ENCODE measurements at places on chromosomes 5 and 9. TPM values are rescaled to one million over a fixed set of nuclear protein-coding genes. Genes with fewer than 3 reads are reported as not detected.

- DNase-seq, result no peak
Observed at GRCh38 chr9:109378316-109378715, 57.5 kb upstream of the EPB41L4B start.

DNA sequence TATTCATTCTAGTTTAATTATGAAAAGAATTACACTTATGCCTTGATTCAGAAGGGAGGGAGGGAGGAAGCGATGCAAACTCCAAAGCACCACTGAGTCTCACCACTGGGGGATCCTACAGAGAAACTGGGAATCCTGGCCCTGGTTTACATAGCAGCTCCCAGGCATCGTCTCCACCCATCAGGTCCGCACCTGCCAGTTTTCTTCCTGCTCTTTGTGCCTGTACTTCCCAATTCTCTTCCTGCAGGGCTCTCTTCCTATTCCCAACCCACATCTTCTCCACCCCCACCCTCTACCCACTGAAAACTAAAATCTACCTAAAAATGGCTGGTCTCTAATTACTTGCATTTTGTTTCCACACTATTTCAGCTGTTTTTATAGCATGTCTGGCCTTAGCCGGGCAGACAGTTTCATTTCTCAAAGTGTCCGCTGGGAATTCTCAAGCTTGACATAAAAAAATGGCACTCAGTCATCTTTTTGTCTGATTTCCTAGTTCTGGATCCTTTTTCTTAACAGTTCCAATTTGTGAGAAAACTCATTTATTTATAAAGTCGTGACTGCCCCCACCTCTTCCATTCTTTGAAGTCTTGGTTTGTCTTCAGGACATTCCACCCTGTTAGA lies 1.6 kb upstream of the TNIP1 start:
- no peak for DNase-seq

DNA sequence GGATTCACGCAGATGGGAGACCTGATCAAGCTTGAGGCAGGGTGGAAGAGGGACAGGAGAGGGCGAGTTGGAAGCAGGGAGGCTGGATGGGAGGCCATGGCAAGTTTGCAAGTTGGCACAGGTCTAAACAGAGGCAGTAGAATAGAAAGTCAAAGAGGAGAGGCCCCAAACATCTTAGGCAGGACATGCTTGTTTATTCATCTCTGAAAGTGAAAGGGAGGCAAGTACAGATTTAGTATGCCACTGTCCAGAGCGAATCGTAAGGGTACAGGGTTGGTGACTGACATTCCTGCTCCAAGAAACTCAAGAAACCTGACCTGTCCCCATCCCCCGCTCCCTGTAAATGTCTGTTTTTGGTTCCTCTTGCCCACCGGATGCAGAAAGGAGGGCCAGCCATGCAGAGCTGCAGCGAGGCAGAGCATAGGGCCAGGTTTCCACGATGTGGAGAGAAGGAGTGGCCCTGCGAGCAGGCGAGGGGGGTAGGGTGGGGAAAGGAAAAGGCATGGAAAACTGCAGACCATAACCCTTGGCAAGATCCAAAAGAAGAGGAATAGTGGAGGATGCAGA lies 96.2 kb upstream of the BOD1 start:
- DNase-seq, result no peak

DNA sequence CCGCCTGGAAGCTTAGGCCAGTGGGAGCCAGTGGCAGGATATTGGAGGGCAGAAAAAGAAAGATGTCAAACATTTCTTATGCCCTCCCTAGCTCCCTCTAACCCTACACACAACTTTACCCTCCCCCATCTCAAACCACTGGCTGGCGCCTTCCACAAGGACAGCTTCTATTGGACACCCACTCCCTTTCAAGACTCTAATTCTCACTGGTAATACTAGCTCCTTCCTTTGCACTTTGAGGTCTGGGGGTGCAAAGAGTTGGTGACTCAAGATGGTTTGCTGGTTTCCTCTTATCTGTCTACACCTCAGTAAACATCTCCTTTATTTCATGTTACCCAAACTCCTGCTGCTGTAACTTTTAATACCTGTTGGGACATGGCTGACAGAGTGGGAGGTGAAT lies 11.6 kb upstream of the ITGA1 start:
- DNase-seq, result no peak

DNA sequence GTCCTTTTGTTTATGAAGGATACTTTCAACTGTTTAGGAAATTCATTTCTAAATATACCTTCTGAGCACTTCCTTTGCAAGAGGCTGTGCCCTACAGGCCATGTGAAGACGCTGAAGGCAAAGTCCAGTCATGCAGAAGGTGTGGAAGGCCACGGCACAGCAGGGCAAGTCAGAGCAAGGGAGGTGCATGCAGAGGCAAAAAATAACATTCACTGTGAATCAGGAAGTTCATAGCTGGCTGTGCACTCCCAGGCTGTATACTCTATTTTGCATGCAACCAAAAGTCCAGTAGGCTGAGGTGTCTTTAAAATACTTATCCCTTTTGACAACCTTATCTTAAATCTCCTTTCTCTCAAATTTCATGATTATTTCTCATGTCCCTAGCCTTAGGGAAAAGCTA lies 50.3 kb downstream of the GNAQ start:
- DNase-seq, result peak; percentile 25

DNA sequence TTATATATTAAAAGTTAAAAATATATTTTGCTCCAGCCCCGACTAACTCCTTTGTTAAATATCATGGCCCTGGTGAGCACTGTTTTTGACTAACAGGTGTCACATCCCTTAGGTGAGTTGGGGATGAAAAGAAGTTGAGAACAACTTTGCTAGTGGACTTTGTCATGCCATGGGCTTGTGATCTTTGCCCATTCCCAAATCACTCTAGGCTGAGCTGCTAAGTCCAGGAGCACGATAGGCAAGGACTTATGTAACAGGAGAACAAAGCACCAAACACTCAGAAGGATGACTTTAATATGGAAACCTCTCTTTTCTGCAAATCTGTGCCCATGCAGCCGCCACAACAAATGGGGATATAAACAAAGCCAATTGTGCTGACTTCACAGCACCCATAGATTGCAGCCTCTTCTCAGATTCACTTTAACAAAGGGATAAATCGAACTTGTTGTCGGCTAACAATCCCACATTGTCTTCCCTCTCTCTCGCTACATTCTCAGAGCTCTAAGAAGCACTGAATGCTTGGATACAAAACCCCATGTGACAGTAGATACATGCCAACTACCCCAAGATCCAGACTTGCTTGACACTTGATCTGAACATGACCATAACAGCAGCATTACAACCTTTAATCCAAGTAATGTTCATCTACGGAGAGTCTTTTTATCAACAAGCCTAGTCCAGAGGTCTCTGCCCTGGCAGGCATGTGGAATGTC lies 86.8 kb upstream of the CD180 start:
- DNase-seq, result no peak

DNA sequence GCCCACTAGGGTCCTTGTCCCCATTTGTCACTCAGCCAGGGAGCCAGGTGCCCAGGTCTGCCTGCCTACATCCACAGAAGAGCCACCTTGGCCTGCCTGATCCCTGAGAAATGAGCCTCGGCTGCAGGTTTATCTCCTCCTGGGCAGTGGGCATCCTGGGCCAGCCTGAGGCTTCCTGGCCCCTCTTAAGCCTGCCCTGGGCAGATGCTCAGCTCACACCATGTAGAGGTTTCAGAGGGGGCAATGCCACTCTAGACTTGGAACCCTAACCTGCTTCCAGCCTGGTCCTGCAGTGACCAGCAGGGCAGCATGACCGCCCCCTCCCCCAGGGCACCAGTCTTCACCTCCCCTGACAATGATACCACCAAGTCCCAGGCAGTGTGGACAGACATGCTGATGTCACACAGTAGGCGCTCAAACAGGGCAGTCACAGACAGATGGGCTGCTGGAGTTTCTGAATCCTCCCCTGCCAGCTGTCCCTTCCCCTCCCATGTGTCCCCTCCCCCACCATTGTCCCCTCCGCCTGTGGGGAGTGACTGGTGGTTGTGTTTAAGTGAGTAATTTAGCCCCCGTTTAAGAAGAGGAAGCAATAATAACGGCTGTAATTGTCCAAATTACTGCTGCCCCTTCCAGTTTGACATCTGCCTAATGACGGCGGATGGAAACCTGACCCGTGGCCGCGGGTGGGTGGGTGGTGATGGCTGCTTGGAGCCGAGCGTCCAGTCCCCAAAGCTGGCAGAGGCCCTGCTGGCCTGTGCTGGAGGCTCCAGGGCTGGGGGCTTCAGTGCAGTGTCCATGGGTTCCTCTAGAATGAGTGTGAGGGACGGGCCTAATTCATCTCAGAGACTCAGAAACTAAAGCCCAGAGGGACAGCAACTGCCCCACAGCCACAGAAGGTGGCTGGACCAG lies 147.7 kb downstream of the BARX1 start:
- DNase-seq, result peak; percentile 52

GRCh38 chr5:173869316-173869715 lies 18.8 kb upstream of the CPEB4 start:
- no peak for DNase-seq

GRCh38 chr5:134784241-134784920 lies 25.8 kb downstream of the DDX46 start:
- no peak for DNase-seq

- DNase-seq, result no peak
Observed at GRCh38 chr5:172835290-172835993, 1.4 kb downstream of the ERGIC1 start.

DNA sequence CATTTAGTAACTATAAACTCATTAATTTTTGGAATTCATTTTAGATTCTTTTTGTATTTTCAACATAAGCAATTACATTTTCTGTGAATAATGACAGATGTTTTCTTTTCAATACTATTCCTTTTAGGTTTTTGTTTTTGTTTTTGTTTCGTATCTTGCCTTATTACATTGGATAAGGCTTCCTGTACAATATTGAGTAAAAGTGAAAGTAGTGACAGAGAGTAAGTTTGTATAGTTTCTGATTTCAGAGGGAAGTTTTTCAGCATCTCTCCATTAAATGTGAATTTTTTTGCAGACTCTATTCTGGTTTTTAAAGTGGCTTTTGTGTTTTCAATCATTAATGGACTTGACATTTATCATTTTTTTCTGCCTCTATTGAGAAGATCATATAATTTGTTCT lies 12.8 kb upstream of the CAMK4 start:
- no peak for DNase-seq

GRCh38 chr5:79416499-79416898 lies 97.4 kb downstream of the HOMER1 start:
- no peak for DNase-seq

DNA sequence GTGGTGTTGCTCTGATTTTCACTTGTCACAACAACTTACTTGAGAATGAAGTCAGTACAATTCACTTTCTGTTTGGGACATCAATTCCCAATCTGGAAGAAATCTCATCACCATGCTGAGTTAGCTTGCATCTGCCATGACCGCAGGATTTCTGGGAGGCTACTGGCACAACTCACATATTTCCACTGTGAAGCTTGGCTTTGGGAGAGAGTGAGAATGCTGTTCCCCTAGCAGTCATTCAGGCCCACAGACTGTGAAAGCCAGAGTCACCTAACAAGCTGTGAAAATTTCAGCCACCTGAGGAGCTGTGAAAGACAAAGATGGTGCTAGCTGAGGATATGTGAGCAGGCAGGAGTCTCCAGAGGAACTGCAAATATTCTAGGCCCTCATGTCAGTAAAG lies 365.2 kb upstream of the TUSC1 start:
- DNase-seq, result no peak

DNA sequence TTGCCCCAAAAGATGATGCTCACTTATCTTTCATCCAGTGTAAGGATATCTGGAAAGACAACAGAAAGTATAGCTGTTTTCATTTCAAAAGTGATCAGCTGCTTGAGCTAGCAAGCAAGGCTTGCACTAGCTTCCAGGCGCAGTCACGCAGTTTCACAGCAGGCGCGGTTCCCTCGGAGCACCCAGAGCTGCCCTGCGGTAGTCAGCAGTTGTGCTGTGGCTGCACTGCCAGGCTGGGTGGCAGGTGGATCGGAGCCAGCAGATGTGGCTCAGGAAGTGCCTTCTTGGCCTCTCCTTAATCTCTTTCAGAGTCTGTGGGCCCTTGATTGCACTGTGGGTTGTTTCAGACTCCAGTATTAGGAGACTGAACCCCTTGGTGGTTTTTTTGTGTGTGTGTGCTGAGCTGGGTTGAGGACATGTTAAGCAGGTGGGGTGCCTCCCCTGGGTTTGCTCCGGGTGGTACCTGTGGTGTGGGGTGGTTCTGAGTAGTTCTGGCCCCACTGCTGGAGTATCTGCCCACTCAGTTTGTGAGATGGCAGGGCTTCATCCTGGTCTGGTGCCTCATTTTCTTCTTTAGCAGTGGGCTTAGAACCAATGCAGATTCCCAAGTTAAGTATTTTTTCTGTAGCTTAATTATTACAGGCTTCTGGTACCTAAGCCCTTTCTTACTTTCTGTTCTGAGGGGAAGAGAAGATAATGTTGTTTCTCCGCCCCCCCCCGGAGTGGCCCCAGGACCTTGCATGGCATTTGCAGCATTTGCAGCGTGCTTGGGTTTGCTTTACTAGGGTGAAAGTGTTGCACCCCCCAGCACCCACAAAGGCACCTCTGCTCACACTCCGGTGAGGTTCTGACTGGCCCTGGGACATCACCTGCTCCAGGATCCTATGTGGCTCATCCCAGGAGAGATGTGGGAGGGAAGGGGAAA lies 16.4 kb downstream of the TENT4A start:
- no peak for DNase-seq

DNA sequence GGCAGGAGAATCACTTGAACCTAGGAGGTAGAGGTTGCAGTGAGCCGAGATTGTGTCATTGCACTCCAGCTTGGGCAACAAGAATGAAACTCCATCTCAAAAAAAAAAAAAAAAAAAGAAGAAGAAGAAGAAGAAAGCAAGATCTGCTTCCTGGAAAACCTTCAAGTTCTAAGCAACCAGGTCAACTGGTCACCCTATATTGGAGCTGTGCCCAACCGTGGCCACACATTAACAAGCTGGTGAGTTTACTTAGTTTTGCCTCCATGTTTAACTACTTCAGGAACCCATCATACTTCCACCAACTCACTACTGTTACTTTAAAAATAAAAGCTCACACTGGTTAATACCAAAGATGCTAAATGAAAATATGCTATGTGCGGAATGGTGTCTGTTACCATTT lies 12.3 kb upstream of the SKP1 start:
- DNase-seq, result no peak

- no peak for DNase-seq
Observed at GRCh38 chr5:125175348-125176004, 429.0 kb upstream of the ZNF608 start.

DNA sequence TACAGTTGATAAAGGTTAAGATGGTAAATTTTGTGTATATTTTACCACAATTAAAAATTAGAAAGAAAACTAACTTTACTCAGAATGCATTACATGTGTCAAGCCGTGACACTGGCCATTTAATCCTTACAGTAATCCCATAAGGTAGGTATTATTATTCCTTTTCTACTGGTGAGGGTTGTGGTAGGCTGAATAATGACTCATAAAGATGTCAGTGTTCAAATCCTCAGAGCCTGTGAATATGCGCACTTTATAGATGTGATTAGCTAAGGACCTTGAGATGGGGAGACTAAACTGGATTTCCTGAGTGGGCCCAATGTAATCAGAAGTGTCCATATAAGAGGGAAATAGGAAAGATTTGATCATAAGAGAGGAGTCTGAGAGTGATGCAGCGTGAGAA lies 288.1 kb downstream of the TMEM167A start:
- no peak for DNase-seq

SPAAR gene
- total RNA-seq, result 0.66 TPM

TLX3 gene
- total RNA-seq, result not detected

STK32A gene
- 8.9 TPM for total RNA-seq

SLC6A3 gene
- not detected for total RNA-seq

TMEM38B gene
- total RNA-seq, result 9.4 TPM

WNK2 gene
- 38.4 TPM for total RNA-seq

LIFR gene
- total RNA-seq, result 38.9 TPM

CYLC2 gene
- not detected for total RNA-seq

PIP5K1B gene
- 0.42 TPM for total RNA-seq

CETN3 gene
- total RNA-seq, result 10.8 TPM

BTNL8 gene
- 0.26 TPM for total RNA-seq
